ENCODE measurements at places on chromosomes 13 and 19.
A peak's percentile ranks its signal among the peaks of the same experiment; 100 is the strongest.

GRCh38 chr13:21037656-21038055, 23.7 kb downstream of the LATS2 start:
- DNase-seq: no peak

DNA sequence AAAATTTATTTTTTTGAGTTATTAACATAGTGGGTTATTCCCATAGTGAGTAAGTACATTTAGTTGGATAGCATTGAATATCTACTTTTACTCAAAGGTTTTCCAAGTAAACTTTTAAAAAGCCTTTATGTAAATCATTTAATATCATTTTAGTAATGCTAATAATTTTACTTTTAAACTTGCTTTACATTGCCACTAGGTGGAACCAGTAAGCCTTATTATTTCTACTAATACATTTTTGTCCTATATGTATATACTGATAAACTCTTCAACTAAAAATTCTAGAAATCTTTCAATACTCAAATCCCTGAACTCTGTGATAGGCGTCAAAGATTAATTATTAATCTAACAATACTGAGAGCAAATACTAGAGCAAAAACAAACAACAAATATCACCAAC, 1709.2 kb upstream of the PCDH20 start:
- DNase-seq: peak; percentile 42

GRCh38 chr13:87736849-87737385, 65.7 kb downstream of the SLITRK5 start:
- DNase-seq: no peak

- no peak for DNase-seq
Observed at GRCh38 chr13:94234738-94235137, 244.7 kb downstream of the DCT start.

All from AML-193 (cell line).